ENCODE measurements at places on chromosomes 4 and X. TPM values are rescaled to one million over a fixed set of nuclear protein-coding genes. Genes with fewer than 3 reads are reported as not detected.

Gene SYNPO2
- 19.5 TPM for total RNA-seq

Gene PPP4R3C
- total RNA-seq = not detected

Gene STATH
- not detected for total RNA-seq

Gene WDR44
- 9.9 TPM for total RNA-seq

Gene HMGN5
- total RNA-seq = 35.3 TPM

Gene ADH1C
- 10.9 TPM for total RNA-seq

Gene PSAPL1
- not detected for total RNA-seq

Gene ZNF674
- total RNA-seq = 0.99 TPM

Gene KLB
- total RNA-seq = 3.6 TPM

Gene COX7B
- 150 TPM for total RNA-seq

Gene CXCL3
- 1.6 TPM for total RNA-seq

Gene MAGEA11
- not detected for total RNA-seq

Gene SORCS2
- total RNA-seq = 0.33 TPM

Gene RAP1GDS1
- total RNA-seq = 13.2 TPM

Gene F11
- 53.1 TPM for total RNA-seq

Gene CCKAR
- total RNA-seq = not detected

Gene NPNT
- 28.7 TPM for total RNA-seq

Gene SYP
- total RNA-seq = 5.4 TPM

Gene ZNF157
- total RNA-seq = 0.26 TPM

Gene GABRG1
- total RNA-seq = not detected

Gene HPGDS
- total RNA-seq = 3.6 TPM

Gene ADH1B
- 134 TPM for total RNA-seq

Gene STK32B
- 1.3 TPM for total RNA-seq

Gene BEX2
- 23.9 TPM for total RNA-seq

Gene TMEM185A
- total RNA-seq = 8.0 TPM

Gene NEUROG2
- total RNA-seq = not detected

Gene CLDN34
- not detected for total RNA-seq

Gene PDE6B
- total RNA-seq = not detected

Gene PCDH19
- total RNA-seq = 0.33 TPM

Gene SAP30
- 10.2 TPM for total RNA-seq

Gene CLDN2
- 6.0 TPM for total RNA-seq

Gene FGFBP1
- not detected for total RNA-seq

Gene MAP3K15
- total RNA-seq = 0.33 TPM

Gene STOX2
- total RNA-seq = 15.0 TPM

Gene GRIA3
- total RNA-seq = 0.99 TPM

Gene ADH1A
- 0.26 TPM for total RNA-seq
